ENCODE measurements at places on chromosomes 7 and 10. TPM values are rescaled to one million over a fixed set of nuclear protein-coding genes. Genes with fewer than 3 reads are reported as not detected.

The SEPTIN14 gene
- total RNA-seq, result not detected

The CLCN1 gene
- total RNA-seq, result not detected

The CFAP43 gene
- total RNA-seq, result not detected

The CCDC136 gene
- total RNA-seq, result 4.9 TPM

The JAKMIP3 gene
- total RNA-seq, result 0.36 TPM

The VIPR2 gene
- 0.59 TPM for total RNA-seq

The AKR1E2 gene
- 26.0 TPM for total RNA-seq

The MSMB gene
- not detected for total RNA-seq

The MNX1 gene
- 0.14 TPM for total RNA-seq

The VSTM2A gene
- not detected for total RNA-seq

The FUOM gene
- 11.7 TPM for total RNA-seq

The INHBA gene
- not detected for total RNA-seq

The UCMA gene
- total RNA-seq, result not detected

The NXPH1 gene
- total RNA-seq, result not detected

The ZNF425 gene
- 0.22 TPM for total RNA-seq

The PTF1A gene
- not detected for total RNA-seq

The HMX2 gene
- total RNA-seq, result not detected

The TAS2R38 gene
- total RNA-seq, result not detected

The TRIM4 gene
- total RNA-seq, result 22.8 TPM

The ADGRA1 gene
- total RNA-seq, result not detected

The GPR15LG gene
- total RNA-seq, result not detected

The ASB15 gene
- not detected for total RNA-seq

The FRAT1 gene
- 45.2 TPM for total RNA-seq

The AKR1C4 gene
- total RNA-seq, result not detected

The CNNM1 gene
- total RNA-seq, result 0.17 TPM

The GPR37 gene
- not detected for total RNA-seq

The EN2 gene
- total RNA-seq, result not detected

The LRGUK gene
- 0.27 TPM for total RNA-seq
